ENCODE measurements at places on chromosomes 4 and X.
A peak's percentile ranks its signal among the peaks of the same experiment; 100 is the strongest.

DNA sequence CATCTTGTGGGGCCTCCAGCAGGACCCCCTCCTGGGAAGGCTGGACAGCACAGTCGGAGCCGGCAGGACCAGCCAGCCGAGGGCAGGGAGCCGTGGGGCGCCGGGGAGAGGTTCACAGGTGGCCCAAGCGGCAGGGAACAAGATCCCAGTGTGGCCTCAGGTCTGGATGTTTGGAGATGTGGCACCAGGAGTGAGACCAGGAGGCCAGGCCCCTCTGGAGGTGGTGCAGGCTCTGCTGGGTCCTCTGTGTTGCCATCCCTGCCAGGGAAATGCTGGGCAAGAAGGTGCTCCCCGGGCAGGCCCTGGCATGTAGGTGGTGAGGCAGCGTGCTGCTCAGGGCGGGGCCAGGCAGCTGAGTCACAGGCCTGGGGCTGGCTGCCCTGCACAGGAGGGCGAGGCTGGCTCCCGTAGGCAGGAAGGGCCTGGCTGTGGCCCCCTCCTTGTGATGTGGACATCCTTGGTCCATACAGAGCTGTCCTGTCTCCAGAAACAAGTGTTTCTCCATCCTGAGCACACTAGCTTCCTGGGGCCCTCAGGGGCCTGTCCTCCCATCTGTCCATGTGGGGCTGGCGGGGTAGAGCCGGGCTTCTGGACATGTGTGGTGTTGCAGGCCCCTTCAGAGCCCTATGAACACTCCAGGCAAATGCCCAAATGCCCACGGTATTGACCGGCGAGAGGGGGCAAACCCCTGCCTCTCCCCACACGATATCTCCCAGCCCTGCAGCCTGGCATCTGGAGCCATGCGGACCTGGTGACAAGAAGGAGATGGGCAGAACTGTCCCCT, 4.8 kb upstream of the HGFAC start:
- DNase-seq, result peak; percentile 81

GRCh38 chr4:4385729-4386295, 1.1 kb upstream of the NSG1 start:
- DNase-seq, result no peak

DNA sequence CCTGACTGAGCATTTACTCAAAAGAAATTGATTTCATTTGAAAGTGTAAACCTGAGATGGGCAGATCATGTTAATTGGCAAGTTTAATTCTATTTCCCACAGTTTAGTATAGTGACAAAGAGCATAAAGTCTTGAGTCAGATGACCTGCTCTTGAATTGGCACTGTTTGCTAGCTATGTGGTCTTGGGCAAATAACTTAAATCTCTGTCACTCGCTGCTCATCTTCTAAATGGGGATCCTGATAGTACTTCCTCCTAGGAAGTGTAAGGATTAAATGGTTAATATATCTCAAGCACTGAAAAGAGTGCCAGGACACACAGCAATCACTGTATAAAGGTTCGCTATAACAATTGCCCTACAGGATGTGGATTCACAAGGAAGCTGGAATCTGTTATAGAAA, 242.8 kb upstream of the JADE1 start:
- DNase-seq, result no peak

- no peak for DNase-seq
These were observed 7.8 kb upstream of the CHRNA9 start for GRCh38 chr4:40327340-40327739.

All from DMS53 (cell line).